Fibroblast of the aortic adventitia (primary cell): ENCODE measurements at places on chromosomes 7 and 10. TPM values are rescaled to one million over a fixed set of nuclear protein-coding genes. Genes with fewer than 3 reads are reported as not detected.

The CD36 gene
- total RNA-seq: 1.7 and 561 TPM in 2 replicates

The PIP4K2A gene
- total RNA-seq: 52.2 and 198 TPM in 2 replicates

The ACTL6B gene
- total RNA-seq: not detected in 2 replicates

The UTF1 gene
- total RNA-seq: not detected in 2 replicates

The SFXN2 gene
- 2.3 and 3.8 TPM in 2 replicates for total RNA-seq

The PTPRN2 gene
- 0.09 and 2.5 TPM in 2 replicates for total RNA-seq

The ITGB8 gene
- total RNA-seq: 17.7 and 79.2 TPM in 2 replicates

The NUTM2A gene
- total RNA-seq: 0.33 TPM in 1 of 2 replicates, not detected in the other

The FAM221A gene
- 0.74 and 1.4 TPM in 2 replicates for total RNA-seq

The FBH1 gene
- total RNA-seq: 59.0 and 61.4 TPM in 2 replicates

The LIPF gene
- total RNA-seq: not detected in 2 replicates

The GCK gene
- 0.36 TPM in 1 of 2 replicates, not detected in the other for total RNA-seq

The ADGRA1 gene
- not detected in 2 replicates for total RNA-seq

The COBL gene
- not detected in 2 replicates for total RNA-seq

The GET4 gene
- 13.5 and 14.2 TPM in 2 replicates for total RNA-seq

The SPDYE9 gene
- 0.08 TPM in 1 of 2 replicates, not detected in the other for total RNA-seq
